ENCODE measurements at places on chromosomes 3 and 15.

GRCh38 chr15:94293411-94294402 is 62.3 kb downstream of the MCTP2 start:
- no peak for DNase-seq

DNA sequence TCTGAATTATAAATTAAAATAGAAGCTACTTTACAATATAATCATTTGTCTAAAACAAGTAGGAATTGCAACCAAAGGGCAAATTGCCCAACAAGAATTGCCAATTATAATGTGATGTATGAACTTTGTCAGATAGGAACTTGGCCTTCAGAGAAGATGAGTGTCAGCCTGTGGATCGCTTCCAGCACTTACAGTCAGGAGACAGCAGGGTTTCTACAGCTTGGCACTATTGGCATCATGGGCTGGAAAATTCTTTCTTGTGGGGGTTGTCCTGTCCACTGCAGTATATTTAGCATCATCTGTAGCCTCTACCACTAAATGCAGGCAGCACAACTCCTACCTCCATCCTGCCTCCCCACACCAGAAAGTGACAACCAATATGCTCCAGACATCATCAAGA is 48.1 kb upstream of the CRBN start:
- no peak for DNase-seq

DNA sequence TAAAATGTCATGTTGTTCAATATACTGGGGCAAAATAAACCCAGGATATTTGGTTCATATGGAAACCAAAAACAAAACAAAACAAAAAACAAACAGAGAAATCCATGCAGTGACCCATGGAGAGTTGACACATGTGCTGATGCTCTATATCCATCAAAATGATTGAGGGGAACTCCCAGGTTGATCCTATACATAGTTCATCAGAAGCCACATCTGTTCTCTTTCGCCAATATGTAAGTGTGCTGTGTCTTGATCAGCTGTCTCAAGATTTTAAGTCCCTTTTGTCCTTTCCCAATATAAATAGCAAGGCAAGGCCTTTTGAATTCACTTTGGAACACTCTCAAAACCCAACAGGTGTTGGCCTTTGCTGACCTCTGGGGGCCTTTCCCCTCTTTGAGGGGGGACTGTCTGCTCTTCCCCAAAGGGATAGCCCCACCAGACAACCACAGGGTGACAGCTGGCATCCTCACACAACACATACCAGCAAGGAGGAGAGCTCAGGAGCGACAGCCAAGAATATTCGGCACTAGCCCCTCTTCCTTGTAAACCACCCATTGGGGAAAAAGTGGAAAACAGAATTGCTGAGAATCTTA is 209.4 kb upstream of the CD96 start:
- no peak for DNase-seq

DNA sequence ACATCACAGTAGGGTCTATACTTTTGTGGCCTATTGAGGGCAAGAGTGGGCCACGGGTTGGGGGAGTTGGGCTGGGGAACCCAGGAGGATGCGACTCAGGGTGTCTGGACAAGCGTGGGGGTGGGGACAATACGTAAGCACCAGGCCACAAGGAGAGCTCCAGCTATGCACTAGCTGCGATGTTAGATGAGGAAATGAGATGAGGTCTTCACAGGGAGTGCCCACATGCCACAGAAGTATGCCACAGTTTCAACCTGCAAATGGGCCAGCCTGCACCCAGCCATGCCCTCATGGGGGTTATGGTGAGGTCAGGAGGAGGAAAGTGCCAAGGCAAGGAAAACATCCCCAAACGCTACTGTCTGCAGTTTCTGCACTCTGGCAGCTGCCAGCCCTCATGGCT is 30.5 kb downstream of the CACNA2D2 start:
- no peak for DNase-seq

GRCh38 chr15:85704720-85705429 is 89.8 kb downstream of the KLHL25 start:
- no peak for DNase-seq

GRCh38 chr3:172303181-172303580 is 145.1 kb downstream of the GHSR start:
- no peak for DNase-seq

DNA sequence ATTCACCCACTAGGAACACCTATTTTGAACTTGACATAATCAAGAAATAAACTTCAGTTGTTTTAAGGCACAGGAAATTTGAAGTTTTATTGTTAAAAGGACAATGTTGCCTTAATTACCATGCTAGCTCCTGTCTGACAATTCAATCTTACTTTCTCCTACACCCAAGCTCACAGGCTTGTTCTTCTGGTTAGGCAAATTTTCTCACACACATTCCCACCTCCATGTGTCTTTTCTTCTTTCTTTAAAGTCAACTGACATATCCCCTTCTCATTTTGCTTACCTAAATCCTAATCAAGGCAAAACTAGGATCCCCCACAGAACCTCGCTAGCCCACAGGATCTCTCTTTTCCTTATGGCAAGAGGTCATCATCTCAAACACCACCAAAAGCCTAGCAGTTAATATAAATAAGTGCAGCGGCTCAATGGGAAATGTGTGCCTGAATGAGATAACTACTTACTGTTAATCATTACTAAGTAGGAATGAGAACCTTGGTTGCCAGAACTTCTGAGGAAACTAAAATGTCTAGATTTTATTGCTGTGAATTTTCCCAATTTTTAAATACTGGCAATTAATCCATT is 189.3 kb downstream of the PLCH1 start:
- no peak for DNase-seq

DNA sequence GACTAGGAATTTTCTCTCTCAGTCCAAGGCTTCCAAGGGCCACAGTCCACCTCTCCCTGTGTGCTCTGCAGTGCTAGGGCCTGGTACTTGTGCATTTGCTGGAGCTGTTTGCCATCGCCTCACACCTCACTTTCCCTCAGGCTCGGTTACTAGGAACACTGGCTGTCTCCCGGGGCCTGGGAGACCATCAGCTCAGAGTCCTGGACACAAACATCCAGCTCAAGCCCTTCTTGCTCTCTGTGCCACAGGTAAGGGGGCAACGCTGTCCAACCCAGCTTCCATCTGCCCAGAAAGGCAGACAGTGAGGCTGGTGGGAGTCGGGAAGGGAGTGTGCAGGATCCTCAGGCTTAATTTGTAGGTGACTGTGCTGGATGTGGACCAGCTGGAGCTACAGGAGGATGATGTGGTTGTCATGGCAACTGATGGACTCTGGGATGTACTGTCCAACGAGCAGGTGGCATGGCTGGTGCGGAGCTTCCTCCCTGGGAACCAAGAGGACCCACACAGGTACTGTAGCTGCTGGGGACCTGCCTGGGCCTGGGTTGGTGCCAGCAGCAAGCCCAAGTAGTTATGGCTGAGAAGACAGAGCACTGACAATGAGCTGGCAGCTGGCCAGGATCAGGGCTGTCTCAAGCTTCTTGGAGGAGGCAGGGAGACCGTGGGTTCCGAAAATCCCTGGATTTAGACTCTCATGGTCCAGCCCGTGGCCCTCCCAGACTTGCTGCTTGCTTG is 3.4 kb downstream of the PPM1M start:
- DNase-seq, result no peak

- DNase-seq, result no peak
Observed at GRCh38 chr3:197847866-197848401, 56.9 kb downstream of the LRCH3 start.

DNA sequence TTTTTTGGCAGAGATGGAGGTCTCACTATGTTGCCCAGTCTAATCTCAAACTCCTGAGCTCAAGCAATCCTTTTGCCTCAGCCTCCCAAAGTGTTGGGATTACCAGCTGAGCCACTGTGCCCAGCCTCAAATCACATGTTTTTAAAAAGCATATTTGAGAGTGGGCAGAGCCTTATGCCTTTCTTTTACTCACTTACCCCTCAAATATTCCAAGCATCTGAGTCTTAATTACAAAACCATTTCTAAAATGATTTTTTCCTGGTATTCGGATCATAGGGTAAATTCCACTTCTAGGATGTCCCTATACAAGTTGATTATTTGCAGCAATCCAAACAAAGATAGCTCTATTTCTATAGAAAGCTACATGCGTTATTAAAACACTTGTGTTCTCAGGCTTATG is 106.1 kb downstream of the RFTN1 start:
- no peak for DNase-seq

- no peak for DNase-seq
Observed at GRCh38 chr3:7602297-7602696, 741.4 kb downstream of the GRM7 start.

DNA sequence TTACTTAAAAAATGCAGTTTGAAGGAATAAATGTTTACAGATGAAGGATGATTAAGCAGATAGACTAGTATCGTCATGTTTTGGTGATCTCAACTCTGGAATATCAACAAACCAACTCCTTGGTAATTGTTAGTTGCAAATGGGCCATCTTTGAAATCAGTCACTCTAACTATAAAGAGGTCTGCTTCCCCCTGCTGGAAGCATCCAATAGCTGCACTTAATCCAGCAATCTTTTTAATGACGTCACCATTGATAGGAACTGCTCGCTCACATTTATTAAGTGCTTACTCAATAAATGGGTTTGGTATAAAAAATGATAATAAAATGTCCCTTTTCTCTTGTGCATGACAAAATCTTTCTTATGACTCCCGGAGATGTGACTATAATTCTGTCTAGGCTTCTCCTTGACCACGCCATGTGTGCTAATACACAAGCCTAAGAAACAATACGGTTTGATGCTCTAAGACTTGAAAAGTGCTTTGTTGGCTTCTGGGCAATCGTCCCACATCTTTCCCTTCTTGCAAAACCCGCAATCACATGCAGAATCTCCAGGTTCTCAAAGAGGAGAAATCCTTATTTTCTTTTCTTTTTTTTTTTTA is 227.6 kb upstream of the POU1F1 start:
- DNase-seq, result no peak

DNA sequence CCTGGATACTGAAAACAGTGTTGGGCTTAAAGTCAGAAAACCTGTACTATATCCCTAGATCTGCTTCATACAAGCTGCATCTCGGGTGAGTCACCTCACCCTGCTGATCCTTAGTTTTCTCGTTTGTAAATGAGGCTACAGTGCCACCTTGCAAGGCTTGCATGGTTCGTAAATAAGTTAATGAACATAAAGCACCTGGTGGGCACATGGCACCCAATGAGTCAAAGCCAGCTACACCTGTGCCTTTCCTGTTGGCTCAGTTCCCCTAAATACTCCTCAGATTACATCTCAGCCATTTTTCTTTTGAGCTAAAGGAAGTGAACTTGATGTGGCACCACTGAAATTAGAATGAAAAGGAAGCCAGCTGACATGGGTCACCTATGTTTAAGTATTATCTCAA is 26.5 kb downstream of the RTP1 start:
- no peak for DNase-seq

GRCh38 chr3:104126864-104127553 is 1239.7 kb upstream of the ALCAM start:
- DNase-seq, result no peak

DNA sequence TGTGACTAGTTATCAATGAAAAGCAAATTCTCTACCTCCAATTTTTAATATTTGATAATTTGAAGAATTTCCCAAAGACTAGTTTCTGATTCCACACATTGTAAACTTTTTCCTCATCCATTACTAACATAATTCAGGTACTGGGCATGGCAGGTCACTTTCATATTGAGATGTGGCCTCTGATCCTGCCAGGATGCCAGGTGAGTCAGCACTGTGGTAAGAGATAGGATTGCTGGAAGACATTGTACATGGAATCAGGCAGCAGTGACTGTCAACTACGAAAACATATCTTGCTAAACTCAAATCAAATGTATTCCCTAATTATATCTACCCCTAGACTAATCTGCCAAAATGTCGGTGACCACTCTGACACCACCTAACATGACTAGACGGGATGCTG is 33.2 kb upstream of the POU1F1 start:
- no peak for DNase-seq

- no peak for DNase-seq
Observed at GRCh38 chr3:174869448-174869847, 10.3 kb downstream of the NAALADL2 start.

DNA sequence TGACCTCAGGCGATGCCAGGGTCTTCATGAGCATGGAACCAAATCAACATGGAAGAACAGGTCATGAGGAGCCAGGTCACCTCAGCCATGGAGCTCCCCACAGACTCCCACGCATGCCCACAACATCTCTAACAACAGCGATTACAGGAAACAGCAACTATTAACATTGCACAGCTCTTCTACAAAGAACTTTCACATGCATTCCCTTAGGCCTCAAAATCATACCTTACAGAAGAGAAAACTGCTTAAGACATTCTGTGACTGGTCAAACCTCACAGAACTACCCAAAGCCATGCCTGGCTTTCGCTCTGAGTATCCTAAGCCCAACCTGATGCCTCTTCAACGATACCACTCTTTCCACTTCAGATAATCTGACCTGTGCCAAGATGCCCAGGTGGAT is 117.8 kb downstream of the OXNAD1 start:
- DNase-seq, result no peak
